Gastroesophageal sphincter (tissue), 4 donors: ENCODE measurements at places on chromosomes 13 and 19.

- no peak for ATAC-seq
These were observed 8.5 kb upstream of the CA11 start for GRCh38 chr19:48654299-48655059.

- no peak for ATAC-seq
These were observed 8.0 kb downstream of the NANOS3 start for GRCh38 chr19:13884726-13885591.

DNA sequence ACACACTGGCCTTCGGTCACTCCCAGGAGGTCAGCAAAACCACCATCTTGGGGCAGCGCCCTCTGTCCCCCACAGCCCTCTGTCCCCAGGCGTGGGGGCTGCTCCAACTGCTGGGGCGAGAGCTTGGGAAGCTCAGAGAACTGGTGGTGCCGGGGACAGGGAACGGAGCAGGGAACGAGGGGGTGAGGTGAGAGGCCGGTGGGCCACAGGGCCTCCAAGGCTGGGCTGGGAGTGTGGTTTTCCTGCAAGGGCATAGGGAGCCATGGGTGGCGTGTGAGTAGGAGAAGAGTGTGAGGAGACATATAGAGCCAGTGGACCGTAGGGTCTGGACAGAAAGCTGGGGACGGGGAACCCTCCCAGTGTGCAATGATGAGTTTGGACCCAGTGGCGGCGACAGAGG lies 34.1 kb downstream of the F2RL3 start:
- no peak for ATAC-seq

- ATAC-seq, result no peak
These were observed 3.0 kb downstream of the PTH2 start for GRCh38 chr19:49420227-49420626.

- ATAC-seq, result no peak
These were observed 561 bp upstream of the GJA3 start for GRCh38 chr13:20161275-20161950.

- no peak for ATAC-seq
These were observed 7.7 kb upstream of the ONECUT3 start for GRCh38 chr19:1745589-1746031.

GRCh38 chr19:56103027-56103614 lies 18.0 kb downstream of the ZNF787 start:
- no peak for ATAC-seq

DNA sequence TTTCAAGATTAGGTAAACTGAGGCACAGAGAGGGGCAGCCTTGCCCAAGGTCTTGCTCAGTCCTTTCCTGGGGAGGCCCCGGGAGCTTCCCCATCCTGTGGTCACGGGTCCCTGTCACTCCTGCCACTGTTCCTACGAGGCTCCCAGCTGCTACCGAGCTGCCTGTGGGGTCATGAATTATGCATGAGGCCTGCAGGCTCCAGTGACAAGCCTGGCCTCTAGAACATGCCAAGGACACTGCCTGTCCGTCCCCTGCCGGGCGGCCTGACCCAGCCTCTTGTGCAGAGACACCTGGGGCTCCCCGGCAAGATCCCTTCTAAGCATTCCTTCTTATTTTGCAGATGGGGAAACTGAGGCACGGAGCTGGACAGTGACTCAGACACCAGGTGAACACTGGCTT lies 2.7 kb downstream of the FCHO1 start:
- ATAC-seq, result no peak

DNA sequence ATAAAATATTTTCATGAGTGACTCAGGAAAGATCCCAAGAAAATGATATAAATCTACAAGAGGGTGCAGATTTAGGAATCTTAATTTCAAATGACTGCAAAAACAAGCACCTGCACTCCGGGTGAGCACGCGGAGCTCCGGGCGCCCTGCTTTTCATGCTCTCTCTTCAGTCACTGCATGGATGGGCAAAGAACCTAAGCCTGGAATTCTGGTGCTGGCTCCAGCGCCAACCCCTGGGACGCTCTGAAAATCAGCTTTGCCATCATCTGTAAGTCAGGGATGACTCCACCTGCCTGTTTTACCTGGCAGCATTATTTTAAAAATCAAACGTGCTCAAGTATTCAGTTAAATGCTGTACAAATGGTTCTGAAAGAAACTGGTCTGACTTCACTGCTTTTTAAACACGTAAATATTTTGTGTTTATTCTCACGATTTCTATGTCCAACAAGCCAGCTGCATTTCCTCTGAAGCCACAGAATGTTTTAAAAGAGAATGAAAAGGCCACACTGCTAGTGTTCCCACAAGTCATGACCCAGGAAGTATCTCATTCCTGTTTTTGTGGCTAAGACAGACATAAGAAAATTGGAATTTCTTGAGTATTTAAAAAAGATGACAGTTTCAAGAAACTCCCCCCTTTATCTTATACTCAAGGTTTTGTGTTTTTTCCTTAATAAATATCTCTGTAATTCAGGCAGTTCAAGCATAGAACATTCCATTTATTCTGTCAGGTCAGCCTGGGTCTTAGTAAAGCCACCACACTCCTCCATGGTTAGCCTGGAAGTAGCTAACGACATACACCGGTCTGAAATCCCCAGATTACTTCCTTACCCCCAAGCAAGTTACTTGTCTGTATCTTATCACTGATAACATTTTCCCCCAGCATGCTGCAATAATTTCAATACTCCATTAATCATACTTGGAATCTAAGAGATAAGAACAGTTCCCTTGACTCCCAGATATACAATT lies 81.1 kb downstream of the COL4A1 start:
- ATAC-seq, result no peak

- ATAC-seq, result no peak
These were observed 5.5 kb downstream of the SACS start for GRCh38 chr13:23427881-23428528.

DNA sequence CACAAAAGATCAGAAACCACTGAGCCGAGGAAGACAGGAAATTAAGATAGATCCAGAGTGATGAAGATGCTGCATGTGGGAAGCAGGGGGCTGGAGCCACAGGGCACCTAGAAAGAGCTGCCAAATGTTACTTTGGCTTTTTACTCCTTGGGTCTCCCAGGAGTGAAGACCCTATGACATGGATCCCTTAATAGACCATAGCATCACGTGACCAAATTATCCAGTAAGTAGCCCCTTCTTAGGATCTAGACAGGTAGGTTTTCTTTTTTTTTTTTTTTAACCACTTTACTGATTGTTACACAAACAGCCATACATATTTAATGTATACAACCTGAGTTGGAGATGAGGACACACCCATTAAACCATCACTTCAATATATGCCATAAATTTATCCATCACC lies 183.9 kb upstream of the SOX21 start:
- no peak for ATAC-seq

DNA sequence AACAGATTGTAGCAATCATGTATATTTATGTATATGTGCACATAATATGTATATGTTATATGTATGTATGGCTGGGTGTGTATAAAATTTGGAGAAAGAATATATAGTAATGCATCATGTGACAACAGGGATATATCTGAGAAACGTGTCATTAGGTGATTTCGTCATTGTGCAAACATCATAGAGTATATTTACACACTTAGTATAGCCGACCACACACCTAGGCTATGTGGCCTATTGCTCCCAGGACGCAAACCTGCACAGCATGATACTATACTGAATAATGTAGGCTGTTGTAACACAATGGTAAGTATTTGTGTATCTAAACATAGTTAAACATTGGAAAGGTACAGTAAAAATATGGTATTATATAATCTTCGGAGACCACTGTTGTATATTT lies 43.8 kb downstream of the ESD start:
- ATAC-seq, result no peak

GRCh38 chr13:81671064-81671463 lies 1330.1 kb upstream of the SPRY2 start:
- no peak for ATAC-seq

DNA sequence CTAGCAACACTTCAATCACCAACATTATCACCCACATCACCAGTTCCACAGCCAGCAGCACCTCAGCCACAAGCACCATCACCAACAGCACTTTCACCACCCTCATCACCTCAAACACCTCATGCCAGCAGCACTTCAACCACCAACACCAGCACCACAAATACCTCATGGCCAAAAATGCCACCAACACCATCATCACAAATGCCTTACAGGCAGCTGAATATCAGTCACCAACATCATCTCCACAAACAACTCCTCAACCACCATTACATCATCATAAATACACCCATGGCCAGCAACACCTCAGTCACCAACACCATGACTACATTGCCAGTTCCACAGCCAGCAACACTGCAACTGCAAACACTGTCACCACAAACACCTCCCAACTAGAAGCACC lies 10.4 kb downstream of the FCER2 start:
- ATAC-seq, result no peak

- ATAC-seq, result no peak
These were observed 349 bp upstream of the KISS1R start for GRCh38 chr19:916645-917322.

- ATAC-seq, result peak; percentile 50
These were observed 131.8 kb upstream of the WASF3 start for GRCh38 chr13:26425443-26426358.
